Left lung (tissue), 14 donors: ENCODE measurements at places on chromosomes 5 and 9. TPM values are rescaled to one million over a fixed set of nuclear protein-coding genes. Genes with fewer than 3 reads are reported as not detected.

PCDHGC4 gene
- 2.5 TPM for total RNA-seq

EQTN gene
- 0.29 TPM for total RNA-seq

SHOC1 gene
- 0.29 TPM for total RNA-seq

IL7R gene
- 144 TPM for total RNA-seq

IGIP gene
- 11.6 TPM for total RNA-seq

GDF9 gene
- 0.39 TPM for total RNA-seq

HSPB3 gene
- 0.32 TPM for total RNA-seq

FOXE1 gene
- not detected for total RNA-seq

DMRTA1 gene
- 1.9 TPM for total RNA-seq

INSL4 gene
- not detected for total RNA-seq

CNTFR gene
- 0.90 TPM for total RNA-seq

CFAP157 gene
- 0.35 TPM for total RNA-seq

IL9 gene
- not detected for total RNA-seq

PBX3 gene
- 36.3 TPM for total RNA-seq

SLC36A2 gene
- not detected for total RNA-seq

FXN gene
- total RNA-seq: 13.1 TPM

ZNF782 gene
- 3.9 TPM for total RNA-seq

FAM163B gene
- 0.23 TPM for total RNA-seq

SPARC gene
- 1,647 TPM for total RNA-seq

SARDH gene
- total RNA-seq: 5.9 TPM

ENTREP1 gene
- total RNA-seq: 16.8 TPM

PCA3 gene
- not detected for total RNA-seq

MACIR gene
- 8.0 TPM for total RNA-seq

LCN9 gene
- total RNA-seq: not detected

SH3TC2 gene
- total RNA-seq: 1.0 TPM

PRLR gene
- 0.84 TPM for total RNA-seq

OTP gene
- not detected for total RNA-seq

WHRN gene
- total RNA-seq: 5.1 TPM

PCDHB10 gene
- 1.5 TPM for total RNA-seq

CIZ1 gene
- 115 TPM for total RNA-seq

ECSCR gene
- 25.4 TPM for total RNA-seq

CKMT2 gene
- 1.5 TPM for total RNA-seq

SH3PXD2B gene
- total RNA-seq: 50.7 TPM

CDH6 gene
- 9.3 TPM for total RNA-seq

LCN15 gene
- total RNA-seq: not detected

ZNF883 gene
- 1.0 TPM for total RNA-seq

SHROOM1 gene
- 20.6 TPM for total RNA-seq

KCTD16 gene
- total RNA-seq: 0.60 TPM

FLT4 gene
- total RNA-seq: 24.1 TPM

AK1 gene
- 264 TPM for total RNA-seq

PLCXD3 gene
- 2.4 TPM for total RNA-seq

DAB2IP gene
- 53.4 TPM for total RNA-seq

TTC16 gene
- 1.0 TPM for total RNA-seq

THG1L gene
- 9.4 TPM for total RNA-seq

GABRA6 gene
- total RNA-seq: not detected

IL13 gene
- not detected for total RNA-seq

PCDHGA8 gene
- total RNA-seq: 0.76 TPM

IFNB1 gene
- total RNA-seq: not detected

NSD1 gene
- total RNA-seq: 79.7 TPM
